ENCODE measurements at places on chromosomes 5 and 9. TPM values are rescaled to one million over a fixed set of nuclear protein-coding genes. Genes with fewer than 3 reads are reported as not detected.

SPINK7 gene
- not detected for total RNA-seq

DAB2IP gene
- 30.0 TPM for total RNA-seq

CDO1 gene
- not detected for total RNA-seq

- no peak for DNase-seq
Measured at GRCh38 chr5:66843065-66843464, 246.9 kb downstream of the MAST4 start.

DNA sequence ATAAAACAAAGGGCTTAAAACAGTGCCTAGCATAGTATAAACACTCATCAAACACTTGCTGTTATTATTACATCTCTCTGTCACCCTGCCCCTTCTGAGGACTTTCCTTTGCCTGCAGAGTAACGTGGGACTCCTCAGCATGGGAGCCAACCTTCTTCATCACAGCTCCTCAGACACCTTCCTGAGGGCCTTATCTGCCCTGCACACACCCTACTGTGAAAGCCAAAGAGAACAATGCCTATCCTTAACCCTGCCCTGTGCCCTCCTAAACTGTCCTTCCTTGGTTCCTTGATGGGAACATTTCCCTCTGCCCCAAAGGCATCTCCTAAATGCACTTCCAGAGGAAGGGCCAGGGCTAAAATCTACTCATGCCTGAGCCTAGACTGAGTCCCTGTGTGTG, 20.6 kb upstream of the HAND1 start:
- DNase-seq: no peak

GRCh38 chr5:107542428-107542827, 128.3 kb downstream of the EFNA5 start:
- no peak for DNase-seq

- no peak for DNase-seq
Measured at GRCh38 chr5:56420323-56420722, 187.2 kb upstream of the ANKRD55 start.

DNA sequence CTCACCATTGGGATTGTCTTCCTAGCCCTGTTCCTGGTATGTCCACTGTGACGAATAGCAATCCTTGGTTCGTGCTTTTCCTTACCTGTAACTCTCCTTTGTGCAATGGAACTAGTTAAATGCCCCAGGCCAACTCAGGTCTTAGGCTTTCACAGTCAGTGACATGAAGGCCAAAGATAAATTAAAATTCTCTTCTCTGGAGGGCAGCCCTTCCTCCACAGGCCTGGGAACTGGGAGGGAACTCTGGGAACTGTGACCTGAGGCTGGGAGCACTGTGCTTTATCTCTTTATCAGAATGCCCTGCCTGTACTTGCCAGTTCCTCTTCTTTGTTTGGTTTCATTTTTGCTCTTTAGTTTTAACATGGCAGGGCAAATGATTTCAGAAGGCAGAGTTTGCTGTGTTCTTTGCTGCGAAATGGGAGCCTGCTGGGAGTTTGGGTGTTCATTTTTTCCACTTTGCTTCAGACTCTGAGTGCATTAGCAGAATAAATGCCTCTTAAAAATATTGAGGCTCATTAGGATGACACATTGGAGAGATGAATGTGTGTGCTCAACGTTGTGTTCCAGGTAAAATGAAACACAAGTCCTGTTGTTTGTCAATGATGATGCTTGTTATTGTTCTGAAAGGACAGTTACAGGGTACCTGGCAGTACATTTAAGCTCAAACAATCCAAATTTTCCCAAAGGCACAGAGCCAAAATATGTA, 118.1 kb downstream of the NUDT12 start:
- DNase-seq: no peak
